ENCODE measurements at places on chromosomes 7 and 10.

DNA sequence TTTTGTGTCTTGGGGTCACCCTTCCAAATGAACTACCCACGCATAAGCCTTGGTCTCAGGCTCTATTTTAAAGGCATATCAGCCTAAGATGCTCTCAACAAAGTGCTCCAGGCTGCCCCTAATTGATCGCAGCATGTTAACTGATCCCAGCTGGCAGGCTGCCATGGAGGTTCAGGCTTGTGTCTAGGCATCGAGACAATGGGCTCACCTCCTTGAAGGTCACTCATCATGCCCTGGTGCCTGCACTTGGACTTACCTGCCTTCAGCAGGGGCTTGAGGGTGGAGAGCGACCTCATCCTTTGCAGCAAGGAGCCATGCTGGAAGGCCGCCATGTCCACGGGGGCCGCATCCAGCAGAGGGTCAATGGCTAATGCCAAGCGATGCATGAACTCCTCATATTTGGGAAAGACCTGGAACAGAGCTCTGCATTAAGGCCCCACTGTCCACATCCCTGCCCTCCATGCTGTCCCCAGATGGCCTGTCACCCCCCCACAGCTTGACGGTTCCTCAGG is 17.8 kb downstream of the PYROXD2 start:
- DNase-seq = no peak

GRCh38 chr10:125788156-125789034 is 12.8 kb upstream of the MMP21 start:
- no peak for DNase-seq

DNA sequence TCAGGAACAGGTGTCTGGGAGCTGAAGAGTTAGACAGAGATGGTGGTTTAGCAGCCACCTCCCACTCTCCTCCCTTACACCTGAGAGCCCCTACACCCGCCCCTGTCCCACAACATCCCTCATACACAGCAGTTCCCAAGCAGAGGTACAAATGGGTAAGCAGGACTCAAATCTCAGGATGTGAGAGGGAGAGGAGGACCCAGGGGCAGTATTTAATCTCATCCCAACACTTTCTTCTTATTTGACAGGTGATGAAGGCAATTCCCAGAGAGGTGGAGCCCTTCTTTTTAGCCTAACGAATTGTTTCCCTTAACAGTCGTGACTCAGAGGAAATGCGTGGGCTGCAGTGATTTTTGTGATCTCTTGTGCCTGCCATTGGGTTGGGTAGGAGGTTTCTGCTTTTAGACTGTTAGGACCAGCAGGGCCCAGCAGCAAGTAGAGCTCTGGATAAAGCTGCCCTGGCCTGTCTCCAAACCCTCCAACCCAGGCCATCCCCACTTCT is 191.3 kb downstream of the HECW1 start:
- DNase-seq = no peak

DNA sequence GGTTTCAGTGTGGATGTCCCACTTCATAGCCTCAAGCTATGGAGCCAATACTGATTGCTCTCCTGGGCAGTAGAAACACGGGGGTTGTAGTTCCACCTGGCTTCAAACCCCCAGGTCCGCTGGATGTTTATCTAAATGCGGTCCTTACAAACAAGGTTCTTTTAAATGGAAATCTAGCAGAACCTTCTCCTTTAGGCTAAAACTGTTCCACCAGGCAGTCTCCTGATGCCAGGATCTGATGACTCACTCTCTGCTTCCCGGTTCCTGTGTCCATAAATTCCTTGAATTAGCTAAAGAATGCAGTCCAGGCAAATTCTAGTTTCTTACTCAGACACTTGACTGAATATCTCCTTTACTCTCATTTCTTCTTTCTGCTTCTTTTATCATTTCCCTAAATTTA is 108.4 kb upstream of the FAM3C start:
- DNase-seq = peak; percentile 89

DNA sequence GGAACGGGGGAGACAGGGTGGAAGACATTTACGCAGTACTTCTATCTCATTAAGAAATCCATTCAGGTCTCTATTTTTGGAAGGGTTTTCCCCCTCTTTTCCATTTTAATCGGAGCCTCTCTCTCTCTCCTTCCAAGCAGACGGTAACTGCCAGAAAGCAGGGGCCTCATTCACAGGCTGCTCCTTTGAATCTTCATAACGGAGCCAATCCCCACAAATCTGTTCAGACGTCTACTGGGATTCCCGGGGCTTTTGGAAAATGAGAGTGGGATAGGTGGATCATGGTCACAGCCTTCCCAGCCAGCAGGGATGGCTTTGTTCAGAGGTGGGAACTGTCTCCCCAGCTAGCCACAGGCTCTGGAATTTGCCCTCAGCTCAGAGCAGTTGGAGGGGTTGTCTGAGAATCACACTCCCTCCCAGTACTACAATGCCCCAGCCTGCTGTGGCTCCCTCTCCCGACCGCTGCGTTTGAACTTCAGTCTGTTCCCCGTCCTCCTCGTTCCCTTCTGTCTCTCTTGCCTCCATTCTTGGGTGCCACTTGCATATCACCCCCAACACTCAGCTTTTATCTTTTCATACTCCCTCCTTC is 413.6 kb downstream of the PLXNA4 start:
- no peak for DNase-seq

GRCh38 chr10:70551971-70552422 is 50.5 kb downstream of the PRF1 start:
- peak; percentile 90 for DNase-seq

DNA sequence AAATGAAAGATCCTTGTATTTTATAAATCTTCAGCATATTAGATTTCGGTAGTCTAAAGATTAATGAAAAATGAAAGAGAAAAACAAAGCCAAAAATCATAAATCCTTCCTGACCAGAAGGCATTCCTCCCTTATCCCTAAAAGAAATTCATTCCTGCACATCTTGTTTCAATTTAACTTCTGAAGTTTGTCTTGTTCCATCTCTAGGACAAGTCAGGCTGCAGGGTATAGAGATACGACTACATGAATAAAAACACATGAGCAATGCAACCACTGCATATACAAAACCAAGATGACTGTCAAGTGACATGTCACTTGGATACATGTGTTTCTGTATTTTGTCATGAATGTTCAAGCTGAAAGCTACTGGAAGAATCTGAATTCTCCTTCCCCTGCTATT is 214.9 kb downstream of the JAZF1 start:
- DNase-seq = no peak

DNA sequence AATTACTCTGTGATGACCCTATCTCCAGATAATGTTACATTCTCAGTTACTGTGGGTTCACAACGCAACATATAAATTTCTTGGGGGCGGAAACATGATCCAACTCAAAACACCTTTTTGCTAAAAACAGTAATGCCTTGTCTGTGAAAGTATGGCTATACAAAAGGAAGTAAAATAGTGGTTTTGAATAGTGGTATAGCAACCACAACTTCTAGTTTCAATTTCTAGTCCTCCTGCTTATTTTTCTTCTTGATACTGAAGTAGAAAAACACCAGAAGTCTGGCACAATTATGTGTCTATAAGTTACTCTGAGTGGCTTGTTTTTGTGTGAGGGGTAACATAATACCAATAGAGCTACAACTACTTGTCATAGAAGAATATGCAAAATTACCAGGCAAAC is 21.5 kb upstream of the ZNF800 start:
- DNase-seq = no peak

DNA sequence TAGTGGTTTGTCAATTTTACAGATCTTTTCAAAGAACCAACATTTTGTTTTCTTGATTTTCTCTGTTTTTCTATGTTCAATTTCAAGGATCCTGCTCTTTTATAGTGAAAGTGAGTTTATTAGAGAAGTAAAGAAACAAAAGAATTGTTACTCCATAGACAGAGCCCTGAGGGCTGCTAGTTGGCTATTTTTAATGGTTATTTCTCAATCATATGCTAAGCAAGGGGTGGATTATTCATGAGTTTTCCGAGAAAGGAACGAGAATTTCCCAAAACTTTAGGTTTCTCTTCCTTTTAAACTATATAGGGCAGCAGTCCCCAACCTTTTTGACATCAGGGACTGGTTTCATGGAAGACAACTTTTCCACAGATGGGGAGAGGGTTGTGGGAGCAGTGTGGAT is 165.0 kb downstream of the CCSER2 start:
- DNase-seq = no peak

- DNase-seq = no peak
Measured at GRCh38 chr7:70405241-70405640, 726.7 kb upstream of the GALNT17 start.

- peak; percentile 39 for DNase-seq
Measured at GRCh38 chr7:112212571-112212970, 6.1 kb downstream of the ZNF277 start.

GRCh38 chr7:2232766-2233520 is at the start of gene MAD1L1:
TSS of gene MAD1L1 (minus strand) at chr7:2232945. CDS start at chr7:2230133, 2,812 bp downstream.
- peak; percentile 83 for DNase-seq

DNA sequence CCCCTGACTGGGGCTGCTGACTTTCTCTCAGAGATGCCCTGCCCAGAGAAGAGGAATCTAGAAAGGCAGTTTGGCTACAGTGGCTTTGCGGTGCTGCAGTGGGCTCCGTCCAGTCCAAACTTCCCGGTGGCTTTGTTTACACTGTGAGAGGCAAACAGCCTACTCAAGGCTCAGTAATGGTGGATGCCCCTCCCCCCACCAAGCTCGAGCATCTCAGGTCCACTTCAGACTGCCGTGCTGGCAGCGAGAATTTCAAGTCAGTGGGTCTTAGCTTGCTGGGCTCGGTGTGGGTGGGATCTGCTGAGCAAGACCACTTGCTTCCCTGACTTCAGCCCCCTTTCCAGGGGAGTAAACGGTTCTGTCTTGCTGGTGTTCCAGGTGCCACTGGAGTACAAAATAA is 734.5 kb upstream of the LRRN3 start:
- no peak for DNase-seq

GRCh38 chr10:123093489-123093888 is 42.3 kb upstream of the HMX3 start:
- DNase-seq = no peak

DNA sequence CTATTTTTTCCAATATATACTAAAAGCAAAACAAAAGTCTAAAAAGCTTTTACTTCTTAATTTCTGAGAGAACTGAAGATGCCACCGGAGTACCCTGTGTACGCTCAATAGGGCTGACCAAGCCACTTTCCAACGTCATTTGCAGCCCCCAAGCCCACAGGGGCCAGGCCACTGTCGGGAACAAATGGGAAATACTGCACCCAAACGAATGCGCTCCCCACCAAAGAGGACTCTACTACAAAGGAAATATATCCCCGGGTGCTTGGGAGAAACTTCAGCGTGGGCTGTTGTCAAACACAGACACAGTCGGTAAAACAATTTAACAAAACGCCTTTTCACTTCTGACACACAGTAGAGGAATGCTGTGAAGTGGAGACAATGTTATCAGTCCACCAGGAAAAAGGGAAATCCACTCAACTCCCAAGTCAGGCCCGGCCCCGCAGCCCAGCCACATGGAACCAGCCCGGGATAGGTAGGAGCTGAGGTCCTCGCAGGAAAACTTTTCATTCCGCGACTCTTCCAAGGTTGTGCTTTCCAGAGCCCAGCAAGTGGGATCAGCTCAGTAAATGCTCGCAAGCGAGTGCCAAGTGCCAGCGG is 1.4 kb downstream of the PARD3 start:
- peak; percentile 70 for DNase-seq

DNA sequence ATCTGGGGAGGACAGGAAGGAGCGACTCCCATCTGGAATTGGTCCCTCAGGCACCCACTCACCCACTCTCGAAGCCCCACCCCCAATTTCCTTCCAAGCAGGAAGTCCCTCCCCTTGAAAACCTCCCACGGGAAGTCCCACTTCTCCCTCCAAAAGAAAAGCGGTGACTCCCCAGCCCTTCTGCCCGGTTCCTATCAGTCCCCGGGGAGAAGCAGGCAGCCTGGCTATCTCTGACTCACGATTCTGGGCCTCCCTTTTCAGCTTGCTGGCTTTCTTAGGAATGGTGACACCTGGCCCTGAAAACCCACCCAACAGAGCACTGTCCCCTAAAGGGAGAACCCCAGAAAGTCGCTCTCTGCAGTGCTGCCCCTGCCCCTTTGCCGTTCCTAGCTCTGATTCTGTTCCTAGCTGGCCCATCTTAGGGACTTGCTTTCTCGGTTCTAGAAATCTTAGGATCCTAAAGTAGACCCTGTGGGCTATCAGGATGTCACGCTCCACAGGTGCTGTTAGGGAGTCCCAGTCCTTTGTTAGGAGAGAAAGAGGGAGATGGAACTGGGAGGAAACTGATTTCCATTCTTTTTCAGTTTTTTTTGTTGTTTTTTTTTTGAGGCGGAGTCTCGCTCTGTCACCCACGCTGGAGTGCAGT is 6.0 kb downstream of the TSC22D4 start:
- peak; percentile 52 for DNase-seq

- DNase-seq = peak; percentile 42
Measured at GRCh38 chr7:11831156-11831735, 752 bp downstream of the THSD7A start.

DNA sequence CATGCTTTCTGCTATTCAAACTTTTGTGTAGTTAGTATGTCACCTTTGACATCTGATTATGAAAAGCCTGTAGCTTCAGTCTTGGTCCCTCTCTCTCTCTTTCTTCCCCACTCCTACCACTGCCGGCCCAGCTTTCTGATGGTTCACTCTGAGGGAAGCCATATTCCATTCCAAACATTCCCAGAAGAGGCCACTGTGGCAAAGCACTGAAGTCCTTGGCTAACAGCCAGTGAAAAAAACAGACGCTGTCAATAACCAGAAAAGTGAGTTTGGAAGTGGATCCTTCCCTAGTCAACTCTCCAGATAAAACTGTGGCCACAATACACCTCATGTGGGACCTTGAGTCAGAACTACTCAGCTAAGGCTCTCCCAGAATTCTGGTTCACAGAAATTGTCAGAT is 950.7 kb upstream of the PHF14 start:
- DNase-seq = no peak

DNA sequence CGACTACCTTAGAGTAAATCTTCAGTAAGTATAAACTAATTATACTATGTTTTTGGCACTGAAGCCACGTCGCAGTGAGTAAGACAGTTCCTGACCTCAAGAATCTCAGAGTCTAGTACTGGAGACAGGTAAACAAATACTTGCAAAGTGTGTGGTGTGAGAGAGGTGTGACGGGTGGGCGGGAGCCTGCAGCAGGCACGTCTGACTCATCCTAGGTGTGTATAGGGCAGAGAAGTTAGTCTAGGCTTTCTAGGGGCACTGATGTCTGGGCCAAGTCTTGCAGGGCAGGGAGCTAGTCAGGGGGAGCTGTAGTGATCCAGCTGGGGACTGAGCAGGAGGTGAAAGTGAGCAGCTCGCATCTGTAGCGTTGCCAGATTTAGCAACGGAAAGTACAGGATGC is 35.9 kb upstream of the SFTPD start:
- peak; percentile 23 for DNase-seq

DNA sequence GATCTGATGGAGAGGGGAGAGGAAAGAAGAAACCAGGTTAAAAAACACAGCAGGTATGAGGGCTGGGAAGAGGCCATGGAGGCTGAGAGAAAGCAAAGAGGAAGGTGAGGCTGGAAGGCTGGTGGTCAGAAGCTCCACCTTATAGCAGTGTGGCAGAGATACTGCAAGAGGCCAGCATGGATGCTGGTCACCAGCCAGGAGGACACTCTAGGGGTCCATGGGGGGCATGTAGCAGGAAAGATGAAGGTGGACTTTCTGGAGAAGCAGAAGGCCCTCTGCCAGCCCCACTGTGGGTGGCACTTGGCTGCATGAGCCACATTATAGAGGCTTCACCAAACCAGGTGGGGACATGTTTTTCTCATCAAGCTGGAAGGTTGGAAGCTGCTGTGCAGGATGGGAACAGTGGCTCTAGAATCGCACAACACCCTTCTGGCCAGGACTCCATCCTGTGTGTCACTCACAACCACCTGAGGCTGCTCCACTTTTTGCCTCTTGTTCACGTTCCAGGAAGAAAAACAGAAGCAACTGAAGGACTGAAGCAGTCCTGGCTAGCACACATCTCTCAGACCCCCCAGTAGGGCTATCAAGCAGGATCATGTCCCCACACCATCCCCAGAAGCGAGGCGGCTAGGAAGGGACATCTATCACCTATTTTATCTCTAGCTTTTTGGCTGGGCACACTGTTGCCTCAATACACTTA is 587.5 kb upstream of the MGMT start:
- no peak for DNase-seq

All from amniotic epithelial cell (primary cell).